ENCODE measurements at places on chromosomes 12 and 14.

DNA sequence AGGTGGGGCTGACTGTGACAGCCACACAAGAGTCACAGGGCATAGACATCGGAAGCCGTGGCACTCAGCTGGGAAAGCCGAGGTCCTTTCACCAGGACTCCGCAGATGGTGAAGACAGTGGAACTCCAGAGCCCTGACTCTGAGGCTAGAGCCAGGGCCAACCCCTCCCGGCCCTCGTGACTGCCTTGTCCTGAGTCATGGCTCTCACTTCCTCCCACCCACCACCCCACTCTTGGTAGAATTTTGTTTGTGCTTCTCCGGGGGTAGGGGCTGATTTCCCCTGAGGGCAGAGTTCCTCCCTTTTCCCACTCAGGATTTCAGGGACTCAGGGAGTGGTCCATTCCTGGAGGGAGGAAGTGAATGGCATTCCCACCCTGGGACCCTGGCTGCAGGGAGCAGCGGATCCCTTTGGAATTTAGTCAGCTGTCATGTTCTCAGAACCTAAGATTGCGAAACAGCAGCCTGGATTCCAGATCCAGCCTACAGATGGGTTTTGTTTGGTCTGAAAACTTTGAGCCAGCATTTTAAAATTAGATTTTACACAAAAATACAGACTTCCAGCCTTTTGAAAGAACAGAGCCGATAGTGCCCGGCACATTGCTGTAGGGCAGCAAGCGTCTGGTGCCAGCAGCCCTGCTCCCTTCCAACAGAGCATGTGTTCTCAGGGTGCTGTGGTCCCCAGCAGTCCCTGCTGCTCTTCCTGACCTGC lies 50.7 kb downstream of the TPCN1 start:
- no peak for DNase-seq

- DNase-seq: no peak
Measured at GRCh38 chr12:118068445-118068844, 7.5 kb upstream of the WSB2 start.

DNA sequence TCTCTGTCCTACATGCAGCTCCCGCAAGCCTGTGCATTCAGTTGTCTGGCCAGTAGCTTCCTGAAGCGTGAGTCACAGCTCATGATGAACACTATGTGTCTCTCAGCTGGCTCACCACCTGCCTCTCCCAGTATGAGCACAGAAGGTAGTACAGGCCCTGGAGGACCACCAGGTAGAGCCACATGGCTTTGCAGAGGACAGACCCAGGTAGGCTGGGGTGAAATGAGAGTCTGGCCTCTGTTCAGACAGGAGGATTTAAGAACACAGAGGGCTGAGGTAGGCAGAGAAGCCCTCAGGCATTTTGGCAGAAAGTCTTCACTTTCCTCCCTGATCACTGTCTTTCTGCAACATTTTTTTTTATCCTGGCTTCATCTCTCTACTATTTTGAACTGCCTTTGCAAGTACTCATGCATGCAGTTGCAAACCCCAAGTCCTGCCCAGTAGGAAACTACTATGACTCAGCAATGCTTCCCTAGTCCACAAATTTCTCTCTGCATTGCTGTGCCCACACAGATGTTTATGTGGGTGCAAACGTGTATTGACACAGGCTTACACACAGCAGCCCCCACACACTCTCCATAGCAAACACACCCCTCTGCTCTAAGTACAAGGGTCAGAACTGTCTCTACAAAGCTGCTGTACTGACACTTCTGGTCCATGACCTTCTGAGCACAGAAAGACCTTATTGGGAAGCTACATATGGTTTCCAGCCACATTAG lies 7.2 kb upstream of the SDR9C7 start:
- no peak for DNase-seq

DNA sequence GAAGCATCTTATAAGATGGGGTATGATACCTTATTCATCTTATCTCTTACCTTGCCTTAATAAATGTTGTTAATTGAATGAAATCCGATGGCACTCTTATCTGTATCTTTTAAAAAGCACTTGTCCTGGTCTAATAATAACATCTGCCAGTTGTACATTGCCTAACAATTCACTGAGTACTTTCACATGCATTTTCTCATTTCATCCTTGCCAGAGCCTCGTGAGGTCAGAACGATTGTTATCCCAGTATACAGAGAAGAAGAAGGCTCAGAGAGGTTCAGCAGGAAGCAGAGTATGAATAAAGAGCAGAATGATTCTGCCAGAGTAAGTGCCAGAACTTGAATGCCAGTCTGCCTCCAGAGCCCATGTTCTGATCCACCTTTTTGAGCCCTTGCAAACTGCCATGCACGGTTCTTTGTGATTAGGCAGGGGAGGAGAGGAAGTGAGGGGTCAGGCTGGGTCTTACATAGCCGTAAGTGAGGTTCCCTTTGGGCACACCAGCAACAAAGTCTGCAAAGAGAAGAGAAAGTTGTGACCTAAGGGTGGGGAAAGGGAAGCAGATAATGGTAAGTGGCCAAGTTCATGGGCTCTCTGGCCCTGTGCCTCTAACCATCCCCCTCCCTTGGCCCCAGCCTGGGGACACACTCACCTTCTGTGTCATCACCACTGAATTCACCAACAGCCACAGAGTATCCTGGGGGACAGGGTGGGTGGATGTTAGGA lies 11.7 kb downstream of the ITGA5 start:
- DNase-seq: no peak

- peak; percentile 22 for DNase-seq
Measured at GRCh38 chr14:97180304-97181200, 383.4 kb downstream of the VRK1 start.

- no peak for DNase-seq
Measured at GRCh38 chr12:94609917-94610443, 40.4 kb downstream of the TMCC3 start.

DNA sequence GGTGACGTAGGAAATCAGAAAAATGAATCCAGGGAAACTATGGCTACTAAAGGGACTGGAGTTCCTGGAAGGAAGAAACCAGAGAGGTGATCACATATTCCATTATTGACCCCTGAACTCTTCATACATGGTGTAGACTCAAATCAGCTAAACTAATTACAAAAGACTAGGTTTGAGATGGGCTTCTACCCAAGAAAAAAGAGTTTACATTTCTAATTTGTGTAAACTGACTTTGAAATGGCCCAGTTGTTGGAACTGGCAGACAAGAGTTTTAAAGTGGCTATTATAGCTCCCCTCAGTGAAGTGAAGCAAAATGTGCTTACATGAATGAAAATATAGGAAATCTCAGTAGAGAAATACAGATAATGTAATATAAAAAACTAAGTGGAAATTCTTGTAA lies 1619.4 kb upstream of the SEL1L start:
- DNase-seq: no peak

GRCh38 chr12:131113568-131114270 lies 160.0 kb downstream of the ADGRD1 start:
- no peak for DNase-seq

DNA sequence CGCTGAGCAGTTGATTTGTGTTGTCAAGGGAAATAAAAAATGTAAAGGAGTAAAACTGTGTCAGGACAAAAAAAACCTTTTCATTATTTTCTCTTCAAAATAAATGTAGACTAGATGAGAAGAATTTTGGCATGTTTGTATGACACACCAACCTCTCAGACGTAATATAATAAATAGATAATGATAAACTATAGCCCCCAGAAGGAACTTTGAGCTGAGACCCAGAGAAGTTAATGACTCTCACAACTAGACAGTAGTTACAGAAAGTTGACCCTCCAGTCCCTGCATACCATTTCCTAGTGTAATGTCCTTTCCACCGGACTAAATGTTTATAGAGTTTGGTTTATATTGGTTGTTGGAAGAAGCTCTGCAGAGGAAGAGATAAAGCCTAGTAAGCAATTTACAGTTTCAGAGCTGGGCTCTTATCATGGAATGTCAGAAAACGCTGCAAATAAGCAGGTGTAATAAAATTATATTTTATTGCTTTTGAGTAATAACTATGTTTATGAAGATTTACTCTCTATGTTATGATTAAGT lies 97.3 kb downstream of the TRHDE start:
- no peak for DNase-seq

DNA sequence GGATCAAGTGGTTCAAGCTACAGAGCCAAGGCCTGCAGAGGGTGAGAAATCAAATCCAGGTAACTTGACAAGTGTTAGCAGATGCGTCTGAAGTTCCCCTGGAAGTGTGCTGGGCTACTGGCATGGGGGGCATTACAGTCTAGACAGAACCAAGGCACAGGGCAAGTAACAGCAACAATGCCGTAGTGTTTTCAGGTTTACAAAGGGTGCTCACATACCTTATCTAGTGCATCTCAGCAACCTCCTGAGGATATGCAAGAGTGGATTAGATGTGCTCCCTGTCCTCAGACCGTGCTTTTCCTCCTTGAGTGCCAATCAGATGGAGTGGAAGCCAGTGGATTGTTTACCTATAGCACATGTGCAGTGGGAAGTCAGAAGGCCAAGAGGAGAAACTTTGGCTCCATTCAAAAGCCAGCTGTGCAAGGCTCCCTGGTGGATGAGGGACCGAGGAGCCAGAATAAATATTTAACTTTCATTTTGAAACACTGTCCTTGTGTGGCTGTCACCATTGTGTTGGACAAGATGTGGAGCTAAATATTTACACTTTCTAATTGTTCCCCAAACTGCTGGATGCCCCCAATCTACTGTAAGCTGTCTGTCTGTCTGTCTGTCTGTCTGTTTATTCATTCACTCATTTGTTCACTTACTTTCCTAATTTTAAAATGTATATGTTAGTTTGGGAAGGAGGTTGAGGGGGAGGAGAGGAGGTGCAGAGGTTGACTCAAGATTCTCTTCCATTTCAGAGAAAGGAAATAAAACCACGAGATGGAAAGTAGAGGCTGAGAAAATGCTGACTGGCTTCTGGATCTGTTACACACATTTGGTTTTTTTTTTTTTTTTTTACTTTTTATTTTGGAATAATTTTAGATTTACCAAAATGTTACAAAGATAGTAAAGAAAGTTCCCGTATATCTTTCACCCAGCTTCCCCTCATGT lies 184.0 kb upstream of the PARP11 start:
- DNase-seq: peak; percentile 15

GRCh38 chr14:91410771-91411536 lies 6.7 kb downstream of the CCDC88C start:
- DNase-seq: no peak

DNA sequence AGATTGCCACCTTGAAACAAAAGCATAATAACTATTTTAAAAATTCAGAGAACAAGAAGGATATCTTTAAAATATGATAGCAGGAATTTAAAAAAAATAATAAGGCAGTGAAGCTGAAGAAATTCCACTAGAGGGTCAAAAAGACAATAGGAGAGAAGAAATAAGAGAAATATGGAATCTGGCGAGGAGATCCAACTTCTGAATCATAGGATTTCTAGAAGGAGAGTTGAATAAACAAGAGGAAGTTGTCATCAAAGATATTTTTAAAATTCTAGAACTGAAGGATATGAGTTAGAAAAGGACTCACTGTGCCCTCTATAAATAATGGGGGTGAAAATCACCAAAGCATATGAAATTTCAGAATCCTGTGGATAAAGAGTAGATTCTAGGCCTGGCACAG lies 26.8 kb upstream of the TOMM20L start:
- DNase-seq: no peak

DNA sequence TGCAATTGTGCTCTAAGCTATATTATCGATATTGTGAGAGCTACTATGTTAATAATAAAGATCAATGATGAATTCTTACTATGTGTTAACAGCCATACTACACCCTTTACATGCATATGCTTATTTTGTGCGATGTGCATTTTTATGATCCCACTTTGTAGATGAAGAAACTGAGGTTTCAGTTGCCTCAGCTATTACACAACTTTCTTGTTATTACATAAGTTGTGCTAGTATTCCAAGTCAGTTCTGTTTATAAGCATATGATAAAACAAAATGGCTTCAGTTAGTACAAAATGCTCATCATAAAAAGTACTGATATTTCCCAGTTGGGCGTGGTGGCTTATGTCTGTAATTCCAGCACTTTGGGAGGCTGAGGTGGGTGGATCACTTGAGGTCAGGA lies 471.5 kb upstream of the DCN start:
- DNase-seq: no peak

DNA sequence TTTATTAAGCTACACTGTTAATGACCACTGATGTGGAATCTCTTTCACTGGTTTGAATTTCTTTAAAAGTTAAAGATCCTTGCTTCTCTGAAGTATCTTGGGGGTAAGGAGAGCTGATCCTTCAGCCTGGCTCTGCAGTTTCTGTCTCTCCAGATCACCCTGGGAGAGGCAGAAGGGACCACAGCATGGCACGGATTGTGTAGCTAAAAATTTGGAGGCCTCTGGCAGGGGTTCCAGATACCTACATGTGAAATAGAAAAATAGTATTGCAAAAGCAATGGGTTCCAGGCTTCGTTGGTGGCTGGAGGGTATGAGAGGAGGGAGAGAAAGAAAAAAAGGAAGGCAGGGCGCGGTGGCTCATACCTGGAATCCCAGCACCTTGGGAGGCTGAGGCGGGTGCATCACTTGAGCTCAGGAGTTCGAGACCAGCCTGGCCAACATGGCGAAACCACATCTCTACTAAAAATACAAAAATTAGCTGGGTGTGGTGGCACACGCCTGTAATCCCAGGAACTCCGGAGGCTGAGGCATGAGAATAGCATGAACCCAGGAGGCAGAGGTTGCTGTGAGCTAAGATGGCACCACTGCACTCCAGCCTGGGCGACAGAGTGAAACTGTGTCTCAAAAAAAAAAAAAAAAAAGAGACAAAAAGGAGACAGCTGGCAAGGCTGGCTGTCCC lies 3.4 kb downstream of the CHST11 start:
- peak; percentile 40 for DNase-seq

DNA sequence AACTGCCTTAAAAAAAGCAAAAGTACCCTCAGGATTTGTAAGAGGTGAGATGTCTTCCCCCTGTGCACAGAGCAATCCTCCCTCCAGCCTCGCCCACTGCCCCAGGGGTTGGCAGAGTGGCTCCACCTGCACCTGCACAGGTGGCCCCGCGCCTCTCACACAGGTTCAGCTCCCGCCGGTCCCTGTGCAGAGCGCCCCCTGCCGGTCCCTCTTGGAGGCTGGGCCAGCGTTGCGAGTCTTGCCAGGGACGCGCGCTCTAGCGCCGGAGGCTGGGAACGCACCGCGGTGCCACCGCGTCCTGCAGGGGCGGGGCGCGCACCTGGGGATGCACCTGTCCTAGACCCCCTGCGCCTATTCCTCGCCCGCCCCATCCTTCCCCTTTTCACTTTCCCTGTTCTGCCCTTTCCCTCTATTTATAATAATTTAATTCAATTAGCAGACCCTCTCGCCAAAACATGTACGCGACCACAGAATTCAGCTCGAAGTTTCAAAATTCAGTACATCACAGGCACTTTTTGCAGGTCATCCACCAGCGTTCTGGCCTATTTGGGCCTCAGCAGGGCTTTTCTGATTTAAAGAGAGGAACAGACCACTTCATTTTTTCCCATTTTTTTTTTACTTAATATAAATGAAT lies 618.6 kb downstream of the AACS start:
- DNase-seq: no peak

- no peak for DNase-seq
Measured at GRCh38 chr14:72666610-72667009, 227.3 kb downstream of the DPF3 start.

- DNase-seq: no peak
Measured at GRCh38 chr14:20476776-20477175, 7.6 kb downstream of the PNP start.

DNA sequence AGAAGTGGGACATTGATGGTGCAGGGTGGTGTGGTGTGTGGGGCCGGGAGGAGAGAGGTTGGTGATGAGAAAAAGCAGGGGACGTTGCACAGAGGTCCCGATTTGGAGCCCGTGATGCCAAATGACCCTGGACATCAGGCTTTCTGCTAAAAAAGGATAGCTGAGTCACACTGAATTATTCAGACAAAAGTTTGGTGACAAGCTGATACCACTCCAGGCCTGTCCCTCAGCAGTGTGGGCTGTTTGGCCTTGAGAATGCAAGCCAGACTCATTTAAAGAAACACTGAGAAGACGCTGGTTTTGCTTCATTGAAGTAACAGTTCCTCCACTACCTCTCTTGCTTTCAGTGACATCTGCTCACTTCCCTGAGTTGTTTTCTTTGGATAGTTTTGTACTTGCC lies 262.1 kb upstream of the PWP1 start:
- DNase-seq: no peak

All from T-helper 2 cell (primary cell).